ENCODE measurements at places on chromosomes 3 and 15.

DNA sequence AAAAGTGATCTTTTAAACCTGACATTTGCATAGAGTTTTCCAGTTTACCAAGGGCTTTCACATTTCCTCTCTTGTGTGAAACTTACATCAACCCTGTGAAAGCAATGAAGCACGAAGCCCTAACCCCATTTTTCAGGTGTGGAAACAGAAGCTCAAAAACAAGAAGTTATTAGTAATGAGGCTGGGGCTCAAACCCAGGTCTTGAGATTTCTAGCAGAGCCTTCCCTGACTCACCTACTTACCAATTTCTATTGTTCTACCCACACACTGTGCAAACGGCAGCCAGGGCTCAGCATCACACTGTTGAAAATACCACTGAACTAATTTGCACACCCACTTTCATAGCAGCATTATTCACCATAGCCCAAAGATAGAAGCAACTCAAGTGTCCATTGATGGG, 117.8 kb upstream of the IGF1R start:
- DNase-seq, result no peak

DNA sequence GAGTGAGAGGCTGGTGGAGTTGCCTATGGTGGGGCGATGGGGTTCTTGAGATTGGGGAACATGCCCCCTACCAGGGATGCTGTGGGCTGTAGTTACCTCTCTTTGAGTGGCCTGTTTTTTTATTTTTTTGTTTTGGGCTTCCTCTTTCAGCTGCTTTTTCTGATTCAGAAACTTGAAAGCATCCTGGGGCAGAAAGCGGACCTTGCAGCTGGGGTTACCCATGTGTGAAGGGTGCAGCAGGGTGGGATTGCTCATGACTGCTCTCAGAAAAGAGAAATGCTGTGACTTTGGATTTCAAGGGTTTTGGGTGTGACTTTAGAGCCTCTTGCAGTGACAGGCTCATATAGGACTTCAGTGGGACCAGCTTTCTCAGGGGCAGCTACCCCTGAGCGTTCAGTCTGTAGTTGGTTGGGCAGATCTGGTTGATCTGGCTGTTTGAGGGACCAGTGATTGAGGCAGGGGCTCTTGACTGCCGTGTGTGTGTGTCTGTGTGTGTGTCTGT, 1.8 kb downstream of the LIMD1 start:
- no peak for DNase-seq

DNA sequence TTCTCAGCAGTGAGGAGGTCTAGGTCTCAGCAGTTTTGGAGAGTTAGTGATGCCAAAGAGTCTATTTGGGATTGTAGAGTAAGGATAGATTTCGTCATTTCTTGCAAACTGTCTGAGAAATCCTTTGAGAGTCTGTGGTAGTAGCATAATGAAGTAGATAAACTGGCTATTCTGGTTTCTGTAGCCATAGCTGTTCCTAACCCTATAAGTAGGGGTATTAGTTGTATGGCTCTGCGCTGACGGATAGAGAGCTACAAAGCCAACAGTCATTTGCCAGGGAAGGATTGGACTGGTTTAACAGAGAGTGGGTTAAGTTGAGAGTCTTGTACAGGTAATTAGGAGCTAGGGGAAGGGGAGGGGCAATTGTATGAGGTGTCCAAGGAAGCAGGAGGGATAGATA, 50.6 kb downstream of the KLHDC8B start:
- DNase-seq, result no peak

GRCh38 chr3:147945968-147946519, 536.9 kb downstream of the ZIC1 start:
- peak; percentile 7 for DNase-seq

- peak; percentile 25 for DNase-seq
Measured at GRCh38 chr3:177591379-177591778, 394.1 kb upstream of the TBL1XR1 start.

DNA sequence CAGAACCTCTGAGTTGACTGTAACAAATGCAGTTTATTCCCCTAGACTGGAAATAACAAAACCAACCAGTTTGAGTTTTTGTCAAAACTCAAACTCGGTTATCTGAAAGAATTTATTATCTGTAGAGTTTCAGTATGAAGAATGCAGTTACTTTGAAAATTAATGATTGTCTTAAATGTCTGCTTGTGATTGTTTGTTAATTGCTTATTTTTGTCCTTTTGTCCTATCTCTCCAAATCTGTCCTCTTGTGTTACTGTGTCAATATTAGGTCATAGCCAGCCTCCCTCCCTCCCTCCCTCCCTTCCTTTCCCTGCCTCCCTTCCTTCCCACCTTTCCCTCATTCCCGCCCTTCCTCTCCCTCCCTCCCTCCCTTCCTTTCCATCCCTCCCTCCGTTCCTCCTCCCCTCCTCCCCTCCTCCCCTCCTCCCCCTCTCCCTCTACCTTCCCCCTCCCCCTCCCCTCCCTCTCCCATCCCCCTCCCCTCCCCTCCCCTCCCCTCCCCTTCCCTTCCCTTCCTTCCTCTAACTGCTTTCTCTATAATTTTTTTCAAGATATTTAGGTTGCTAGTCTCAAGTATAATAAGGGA, 153.5 kb downstream of the FNDC3B start:
- DNase-seq, result no peak

DNA sequence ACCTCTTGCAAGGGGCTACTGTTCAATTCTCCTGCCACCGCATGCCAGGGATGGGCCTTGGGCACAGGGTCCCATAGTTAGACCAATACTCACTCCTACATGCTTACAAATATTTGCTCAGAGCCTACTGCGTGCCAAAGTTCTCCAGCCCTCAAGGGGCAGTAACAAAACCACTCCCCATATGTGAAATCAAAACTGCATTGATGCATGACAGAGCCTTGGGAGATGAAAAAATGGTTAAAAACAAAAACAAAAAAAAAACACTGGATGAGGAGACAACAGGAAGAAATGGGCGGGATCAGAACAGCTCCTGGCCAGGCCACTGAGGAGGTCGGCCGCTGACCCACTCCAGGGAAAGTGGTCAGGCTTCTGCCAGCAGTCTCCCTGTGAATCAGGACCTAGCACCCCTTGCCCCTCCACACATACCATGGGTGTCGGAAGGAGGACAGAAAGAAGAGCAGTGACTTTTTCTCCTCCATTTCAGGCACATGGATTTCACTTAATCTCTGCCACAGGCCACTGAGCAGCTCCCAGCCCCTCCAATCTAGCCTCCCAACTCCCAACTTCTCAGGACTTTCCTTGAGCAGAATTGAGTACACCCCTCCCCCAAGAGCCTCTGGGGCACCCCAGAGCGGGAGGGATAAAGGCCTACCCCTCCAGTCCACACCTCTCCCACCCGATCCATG, 2.8 kb downstream of the PLXNB1 start:
- no peak for DNase-seq

- no peak for DNase-seq
Measured at GRCh38 chr3:169827712-169828111, 15.0 kb upstream of the LRRC34 start.

- no peak for DNase-seq
Measured at GRCh38 chr3:116102037-116102436, 343.2 kb downstream of the LSAMP start.

GRCh38 chr3:190532731-190533203, 18.9 kb downstream of the IL1RAP start:
- DNase-seq, result no peak

GRCh38 chr15:99124641-99125040, 19.8 kb downstream of the SYNM start:
- DNase-seq, result no peak

DNA sequence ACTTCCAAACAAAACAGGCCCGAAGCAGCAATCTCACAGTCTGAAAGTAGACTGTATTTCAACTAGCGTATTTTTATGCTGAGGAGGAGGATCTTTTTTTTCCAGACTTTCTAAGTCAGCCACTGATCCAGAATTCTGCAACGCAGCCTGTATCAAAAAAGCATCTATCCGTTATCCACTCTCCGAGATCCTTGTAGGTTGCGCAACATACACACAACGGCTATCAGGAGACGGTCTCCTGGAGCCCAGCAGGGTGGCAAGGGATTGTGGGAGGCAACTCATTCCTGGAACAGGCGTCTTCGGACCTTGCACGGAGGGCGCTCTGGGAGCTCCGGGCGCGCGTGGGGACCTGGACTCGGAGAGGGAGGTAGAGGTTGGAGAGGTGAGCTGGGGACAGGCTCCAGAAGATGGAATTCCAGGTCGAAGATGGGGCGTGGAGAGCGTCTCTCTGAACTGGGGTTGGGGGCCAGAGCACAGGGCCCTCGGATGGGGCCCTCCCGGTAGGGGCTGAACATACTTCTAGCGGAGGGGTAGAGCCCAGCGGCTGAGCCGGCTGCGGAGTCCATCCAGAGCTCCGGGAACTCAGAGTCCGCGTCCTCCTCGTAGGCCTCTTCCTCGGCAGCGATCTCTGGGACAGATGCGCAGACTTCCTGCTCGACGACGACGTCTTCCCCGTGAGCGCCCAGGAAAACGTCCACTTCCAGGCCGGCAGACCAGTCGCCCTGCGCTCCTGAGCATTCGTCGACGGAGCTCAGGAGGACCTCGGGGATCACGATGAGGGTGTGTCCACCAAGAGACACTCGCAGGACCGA, 932 bp downstream of the PRR23C start:
- DNase-seq, result no peak

DNA sequence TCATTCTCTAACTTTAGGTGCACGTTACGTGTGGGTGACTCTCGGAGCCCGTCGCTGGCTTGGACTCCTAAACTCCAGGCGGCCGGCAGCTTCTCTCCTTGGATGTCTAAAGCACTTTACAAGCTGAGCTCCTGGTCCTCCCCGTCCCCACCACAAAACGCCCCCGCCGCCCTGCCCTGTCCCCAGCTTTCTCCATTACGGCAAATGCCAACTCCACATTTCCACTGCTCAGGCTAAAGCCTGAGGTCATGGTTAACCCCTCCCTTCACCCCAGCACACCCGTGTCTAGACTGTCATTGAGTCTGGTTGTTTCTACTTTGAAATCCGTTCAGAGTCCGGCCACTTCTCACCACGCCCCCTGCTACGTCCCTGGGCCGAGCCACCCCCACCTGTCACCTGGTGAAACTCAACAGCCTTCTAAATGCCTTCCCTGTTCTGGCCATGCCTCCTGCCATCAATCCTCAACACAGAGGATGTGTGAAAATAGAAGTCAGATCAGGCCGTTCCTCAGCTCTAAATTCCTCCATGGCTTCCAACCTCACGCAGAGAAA, 8.1 kb upstream of the PCSK6 start:
- DNase-seq, result no peak

DNA sequence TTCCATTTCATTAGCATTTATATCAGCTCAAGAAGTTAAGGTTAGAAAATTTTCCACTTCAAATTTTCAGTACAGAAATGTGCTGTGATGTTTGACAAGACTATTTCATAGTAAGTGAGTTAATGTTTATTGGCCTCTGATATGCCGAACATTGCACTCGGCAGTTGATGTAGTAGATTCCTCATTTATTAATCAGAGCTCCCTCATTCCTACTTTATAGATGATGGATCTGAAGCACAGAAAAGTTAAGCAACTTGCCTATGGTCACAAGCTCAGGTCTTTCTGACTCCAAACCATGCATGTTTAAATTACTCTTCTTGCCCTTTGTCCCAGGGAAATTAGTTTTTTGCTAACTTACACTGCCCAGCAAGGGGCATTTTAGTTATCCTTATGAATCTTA, 92.0 kb downstream of the ATG7 start:
- no peak for DNase-seq

DNA sequence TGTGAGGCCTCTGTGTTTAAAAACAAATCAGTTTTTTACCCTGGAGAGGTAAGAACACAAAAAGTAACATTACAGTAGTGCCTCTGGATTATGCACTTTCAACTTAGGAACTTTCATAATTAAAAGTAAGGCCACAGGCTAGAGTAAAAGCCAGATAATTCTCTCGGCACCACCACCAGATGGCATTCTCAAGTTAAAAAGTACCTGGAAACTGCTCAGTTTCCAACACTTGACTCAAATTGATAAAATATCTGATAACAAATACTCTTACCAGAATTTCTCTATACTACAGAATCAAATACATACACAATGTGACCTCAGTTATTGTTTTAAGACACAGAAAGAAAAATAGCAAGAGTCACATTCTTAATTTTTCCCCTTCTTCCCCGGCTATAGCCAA, 19.9 kb downstream of the SPICE1 start:
- DNase-seq, result no peak

DNA sequence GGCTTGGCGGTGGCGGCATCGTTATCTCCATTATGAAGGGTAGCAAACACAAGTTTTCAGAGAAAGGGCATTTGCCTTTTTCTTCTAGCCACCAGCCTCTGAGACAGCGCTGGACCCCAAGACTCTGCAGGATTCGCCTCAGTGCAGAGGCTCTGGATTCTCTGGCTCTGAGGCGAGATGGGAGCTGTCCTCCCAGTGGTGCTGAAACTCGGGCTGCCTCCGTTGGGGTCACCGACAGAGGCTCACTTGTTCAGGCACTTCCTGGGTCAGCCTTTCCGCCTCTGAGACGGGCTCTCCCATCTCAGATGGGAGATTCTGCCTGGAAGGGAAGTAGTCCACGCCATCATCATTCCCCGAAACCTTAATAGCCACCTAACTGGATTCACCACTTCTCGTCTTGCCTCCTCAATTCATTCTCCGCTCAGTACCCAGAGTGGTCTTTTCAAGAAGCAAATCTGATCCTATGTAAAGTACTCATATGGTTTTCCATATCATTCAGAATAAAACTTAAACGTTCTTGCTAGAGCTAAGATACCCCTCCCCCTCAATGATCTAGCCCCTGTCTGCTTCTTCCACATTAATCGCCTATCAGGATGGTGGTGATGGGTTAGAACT, 76.9 kb downstream of the RHCG start:
- DNase-seq, result no peak

- no peak for DNase-seq
Measured at GRCh38 chr3:100007313-100007712, 107.0 kb downstream of the FILIP1L start.

DNA sequence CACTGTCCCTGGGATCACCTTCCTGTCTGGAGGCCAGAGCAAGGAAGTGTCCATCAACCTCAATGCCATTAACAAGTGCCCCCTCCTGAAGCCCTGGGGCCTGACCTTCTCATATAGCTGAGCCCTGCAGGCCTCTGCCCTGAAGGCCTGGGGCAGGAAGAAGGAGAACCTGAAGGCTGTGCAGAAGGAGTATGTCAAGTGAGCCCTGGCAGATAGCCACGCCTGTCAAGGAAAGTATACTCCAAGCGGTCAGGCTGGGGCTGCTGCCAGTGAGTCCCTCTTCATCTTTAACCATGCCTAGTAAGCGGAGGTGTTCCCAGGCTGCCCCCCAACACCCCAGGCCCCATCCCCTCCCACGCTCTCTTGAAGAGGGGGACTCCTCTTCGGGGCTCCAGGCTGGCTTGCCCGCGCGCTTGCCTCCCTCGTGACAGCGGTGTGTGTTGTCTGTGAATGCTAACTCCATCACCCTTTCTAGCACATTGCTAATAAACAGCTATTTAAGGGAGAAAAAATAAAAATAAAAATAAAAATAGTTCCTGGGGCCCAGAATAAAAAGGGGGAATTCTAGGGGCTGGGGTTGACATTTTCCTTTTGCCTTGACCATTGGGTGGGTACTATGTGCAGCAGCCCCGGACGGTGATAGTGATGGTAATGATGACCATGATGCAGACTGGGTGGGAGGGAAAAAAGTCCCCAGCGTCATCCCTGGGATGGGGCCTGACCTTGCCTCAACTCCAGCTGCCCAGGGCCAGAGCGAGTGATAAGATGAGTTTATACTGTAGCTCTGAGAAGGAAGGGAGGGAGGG, 3.3 kb upstream of the ALAS1 start:
- no peak for DNase-seq
